ENCODE measurements at places on chromosomes 1 and 21.

DNA sequence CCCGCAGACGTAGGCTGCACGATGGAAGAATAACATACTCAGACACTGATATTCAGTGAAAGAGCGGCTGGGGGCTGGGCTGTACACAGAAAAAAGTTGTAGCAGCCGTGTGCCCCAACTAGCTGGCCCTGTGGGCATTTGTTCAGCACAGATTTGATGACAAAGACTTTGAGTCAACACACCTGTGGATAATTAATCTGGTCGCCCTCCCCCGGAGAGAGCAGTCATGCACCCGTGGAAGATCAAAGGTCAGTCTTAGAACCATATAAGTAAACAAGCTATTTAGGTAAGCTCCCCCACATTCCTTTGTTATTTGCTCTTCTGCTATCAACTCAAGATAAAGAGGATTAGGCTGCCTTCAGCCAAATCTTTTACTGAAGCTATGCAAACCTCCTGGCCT is 148.4 kb upstream of the HMCN1 start:
- DNase-seq = no peak

DNA sequence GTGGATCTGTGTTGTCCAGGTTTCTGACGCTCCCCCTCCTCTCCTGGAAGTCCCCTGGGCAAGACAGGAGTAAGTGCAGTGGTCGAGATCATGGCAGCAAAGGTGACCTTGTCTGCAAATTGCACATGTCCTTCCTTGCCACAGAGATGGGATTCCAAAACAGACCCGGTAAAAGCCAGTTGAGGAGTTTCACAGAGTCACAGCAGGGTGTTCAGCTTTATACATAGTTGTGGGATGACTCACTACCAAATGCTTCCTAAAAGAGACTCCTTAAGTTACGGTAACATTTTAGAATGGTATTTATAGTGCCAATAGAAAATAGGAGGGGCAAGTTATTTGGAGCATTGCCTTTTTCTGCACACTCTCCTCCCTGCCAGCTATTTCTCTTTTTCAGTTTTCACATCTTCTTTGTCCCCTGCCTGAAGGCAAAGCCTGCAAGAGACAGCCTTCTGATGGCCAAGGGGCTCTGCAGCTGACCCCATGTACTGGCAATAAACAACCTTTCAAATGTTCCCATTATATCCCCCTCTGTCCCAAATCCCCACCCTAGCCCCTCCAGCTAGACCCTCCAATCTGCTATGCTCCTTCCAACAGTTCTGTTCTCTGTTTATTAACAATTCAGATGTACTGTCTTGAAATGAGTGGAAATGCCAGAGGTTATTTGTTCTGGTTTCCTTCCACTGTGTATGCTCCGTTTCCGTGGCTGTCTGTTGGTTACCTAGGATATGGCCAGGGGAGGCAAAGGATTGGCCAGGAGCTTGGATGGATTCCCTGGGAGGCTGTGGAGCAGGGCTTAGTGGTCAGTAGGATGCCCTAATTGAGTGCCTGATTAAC is 115.0 kb downstream of the TGFB2 start:
- DNase-seq = no peak

DNA sequence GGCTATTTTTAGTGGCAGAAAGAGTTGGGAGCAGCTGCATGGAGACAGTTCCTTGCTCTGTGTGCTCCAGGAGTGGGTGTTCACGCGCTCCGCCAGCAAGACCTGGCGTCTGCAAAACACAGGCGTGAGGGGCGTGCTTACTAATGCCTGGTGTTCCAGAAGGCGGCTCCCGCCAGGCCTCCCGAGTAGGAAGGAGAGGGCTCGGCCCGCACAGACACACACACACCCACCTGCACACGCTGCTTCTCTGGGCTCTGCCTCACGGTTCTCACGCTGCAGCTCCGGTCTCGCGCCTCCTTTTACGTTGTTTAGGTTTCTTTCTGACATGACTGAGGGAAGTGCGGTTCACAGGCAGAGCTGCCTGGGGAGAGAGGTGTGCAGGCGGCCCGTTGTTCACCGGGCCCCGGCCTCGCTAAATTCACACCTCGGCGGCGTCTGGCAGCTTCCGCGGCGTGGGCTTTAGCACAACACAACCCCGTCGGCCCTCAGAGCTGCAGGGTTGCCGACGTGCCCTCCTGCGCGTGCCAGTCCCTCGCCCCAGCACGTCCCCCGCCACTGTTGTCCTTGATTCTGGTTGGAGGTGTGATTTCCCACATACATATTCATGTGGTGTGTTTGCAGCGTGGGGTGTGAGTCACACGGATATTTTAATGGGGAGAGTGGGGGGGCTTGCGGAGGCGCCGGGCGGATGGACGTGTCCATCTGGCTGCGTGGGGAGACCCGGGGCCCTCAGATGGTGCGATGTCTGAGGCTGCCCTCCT is 77.0 kb downstream of the SKI start:
- DNase-seq = no peak

- DNase-seq = no peak
Observed at GRCh38 chr1:118954301-118954905, 33.7 kb downstream of the TBX15 start.

- DNase-seq = no peak
Observed at GRCh38 chr21:31675960-31676359, 16.5 kb downstream of the SOD1 start.

GRCh38 chr1:164736137-164736536 is 177.2 kb downstream of the PBX1 start:
- DNase-seq = no peak

- no peak for DNase-seq
Observed at GRCh38 chr21:25557180-25557579, 50.1 kb downstream of the MRPL39 start.

GRCh38 chr1:84103197-84103992 is 40.7 kb upstream of the PRKACB start:
- no peak for DNase-seq

- DNase-seq = no peak
Observed at GRCh38 chr1:17047924-17048323, 5.9 kb downstream of the SDHB start.

GRCh38 chr1:19363536-19364152 is 51.5 kb downstream of the SLC66A1 start:
- DNase-seq = no peak
